ENCODE measurements at places on chromosomes 3 and 15.

- DNase-seq: no peak
Measured at GRCh38 chr3:165544432-165544831, 292.8 kb downstream of the BCHE start.

GRCh38 chr3:46221938-46222337 is 13.8 kb upstream of the CCR1 start:
- no peak for DNase-seq

GRCh38 chr3:71710906-71711494 is 14.2 kb downstream of the EIF4E3 start:
- DNase-seq: peak; percentile 75

DNA sequence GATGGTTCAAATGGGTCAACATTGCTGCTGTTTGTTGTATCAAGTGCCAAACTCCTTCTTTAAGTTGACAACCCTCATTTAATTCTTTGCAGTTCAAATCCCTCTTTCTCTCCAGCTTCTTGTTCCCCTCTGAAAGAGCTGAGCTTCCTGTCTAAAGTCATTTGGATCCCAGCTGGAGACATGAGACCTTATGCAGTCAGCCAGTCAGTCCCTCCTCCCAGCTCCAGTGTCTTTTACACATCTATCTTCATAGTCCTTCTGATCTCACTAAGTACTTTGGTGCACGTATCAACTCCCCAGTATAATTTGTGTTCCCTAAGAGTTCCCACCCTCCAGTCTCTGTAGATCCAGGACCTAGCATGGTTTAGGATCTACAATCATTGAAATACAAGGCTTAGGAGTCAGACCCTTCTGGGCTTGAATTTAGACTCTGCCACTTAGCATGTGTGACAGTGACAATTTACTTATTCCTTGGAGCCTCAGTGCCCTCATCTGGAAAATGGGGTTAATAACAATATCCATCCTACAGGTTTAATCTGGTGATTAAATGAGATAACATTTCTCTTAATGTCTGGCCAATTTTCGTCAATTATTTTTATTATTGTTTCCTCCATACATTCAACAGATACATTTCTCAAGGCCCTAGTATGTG is 102.8 kb upstream of the SEMA6D start:
- peak; percentile 11 for DNase-seq

DNA sequence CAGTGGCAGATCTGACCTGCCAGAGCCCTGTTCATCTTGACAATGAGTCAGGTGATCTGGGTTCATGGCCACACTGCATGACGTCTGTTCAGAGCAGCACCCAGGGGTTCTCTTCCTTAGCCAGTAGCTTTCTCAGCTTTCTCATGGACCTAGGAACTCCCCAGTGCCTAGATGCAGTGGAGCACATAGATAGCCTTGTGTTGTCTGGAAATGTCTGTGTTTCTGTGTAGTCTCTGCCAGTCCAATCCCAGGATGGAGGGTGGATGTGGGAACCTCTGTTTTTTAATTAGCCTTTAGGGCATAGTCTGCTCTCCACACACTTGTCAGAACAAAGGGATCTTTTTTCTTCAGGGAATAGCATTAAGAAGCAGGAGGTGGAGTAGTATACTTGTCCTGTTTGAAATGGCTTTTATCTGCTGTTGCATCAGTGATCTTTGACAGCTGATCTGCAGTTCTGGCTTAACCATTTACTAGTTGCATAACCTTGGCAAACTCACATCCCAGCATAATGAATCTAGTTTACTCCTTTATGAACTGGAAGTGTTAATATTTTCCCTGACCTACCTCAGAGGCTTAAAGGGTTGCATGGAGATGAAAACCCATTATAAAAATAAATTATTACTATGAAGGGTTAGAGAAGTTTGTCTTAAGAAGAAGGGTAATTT is 16.1 kb upstream of the CACNA1D start:
- no peak for DNase-seq

GRCh38 chr3:6421666-6422445 is 439.1 kb upstream of the GRM7 start:
- no peak for DNase-seq

DNA sequence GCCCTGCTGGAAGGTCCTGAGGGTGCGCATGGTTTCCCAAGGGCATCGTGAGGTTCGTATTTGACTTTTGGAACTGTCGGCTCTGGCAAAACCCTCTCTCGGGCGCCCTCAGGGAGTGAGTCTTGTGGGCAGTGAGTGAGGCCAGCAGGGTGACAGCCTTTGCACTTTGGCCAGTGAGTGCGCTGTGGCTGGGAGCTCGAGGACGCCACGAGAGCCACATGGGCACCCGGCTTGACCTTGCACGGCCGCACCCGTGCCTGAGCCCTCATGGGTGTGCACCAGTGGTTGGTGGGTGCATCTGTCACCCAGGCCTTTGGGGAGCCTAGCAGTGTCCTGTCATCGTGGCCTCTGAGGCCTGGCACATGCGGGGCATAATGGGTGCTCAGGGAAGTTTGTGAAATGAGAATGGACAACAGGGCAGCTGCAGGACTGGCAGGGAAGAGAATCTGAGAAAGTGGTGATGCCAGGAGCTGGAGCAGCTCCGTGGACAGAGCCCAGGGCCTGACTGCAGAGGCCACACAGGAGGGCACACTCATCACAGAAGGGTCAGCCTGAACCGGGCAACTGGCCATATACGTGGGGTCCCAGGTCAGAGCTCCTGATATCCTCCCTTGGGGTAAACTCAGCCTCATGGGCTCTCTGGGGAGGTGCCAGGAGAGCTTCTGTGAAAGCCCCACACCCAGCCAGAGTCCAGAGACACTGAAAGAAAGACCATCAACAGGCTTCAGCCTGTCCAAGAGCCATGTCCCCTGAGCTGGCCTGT is 30.4 kb upstream of the SNRPA1 start:
- no peak for DNase-seq

- DNase-seq: no peak
Measured at GRCh38 chr3:192275741-192276355, 451.5 kb downstream of the FGF12 start.

DNA sequence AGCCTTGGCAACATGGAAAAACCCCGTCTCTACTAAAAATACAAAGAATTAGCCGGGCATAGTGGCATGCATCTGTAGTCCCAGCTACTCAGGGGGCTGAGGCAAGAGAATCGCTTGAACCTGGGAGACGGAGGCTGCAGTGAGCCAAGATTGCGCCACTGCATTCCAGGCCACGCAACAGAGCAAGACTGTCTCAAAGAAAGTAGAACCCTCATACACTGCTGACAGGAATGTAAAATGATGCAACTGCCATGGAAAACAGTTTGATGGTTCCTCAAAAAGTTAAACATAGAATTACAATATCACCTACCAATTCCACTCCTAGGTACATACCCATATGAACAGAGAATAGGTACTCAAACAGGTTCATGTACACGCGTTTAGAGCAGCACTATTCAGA is 158.9 kb downstream of the TBC1D5 start:
- peak; percentile 9 for DNase-seq

- DNase-seq: peak; percentile 14
Measured at GRCh38 chr15:69903470-69904469, 193.9 kb downstream of the TLE3 start.

DNA sequence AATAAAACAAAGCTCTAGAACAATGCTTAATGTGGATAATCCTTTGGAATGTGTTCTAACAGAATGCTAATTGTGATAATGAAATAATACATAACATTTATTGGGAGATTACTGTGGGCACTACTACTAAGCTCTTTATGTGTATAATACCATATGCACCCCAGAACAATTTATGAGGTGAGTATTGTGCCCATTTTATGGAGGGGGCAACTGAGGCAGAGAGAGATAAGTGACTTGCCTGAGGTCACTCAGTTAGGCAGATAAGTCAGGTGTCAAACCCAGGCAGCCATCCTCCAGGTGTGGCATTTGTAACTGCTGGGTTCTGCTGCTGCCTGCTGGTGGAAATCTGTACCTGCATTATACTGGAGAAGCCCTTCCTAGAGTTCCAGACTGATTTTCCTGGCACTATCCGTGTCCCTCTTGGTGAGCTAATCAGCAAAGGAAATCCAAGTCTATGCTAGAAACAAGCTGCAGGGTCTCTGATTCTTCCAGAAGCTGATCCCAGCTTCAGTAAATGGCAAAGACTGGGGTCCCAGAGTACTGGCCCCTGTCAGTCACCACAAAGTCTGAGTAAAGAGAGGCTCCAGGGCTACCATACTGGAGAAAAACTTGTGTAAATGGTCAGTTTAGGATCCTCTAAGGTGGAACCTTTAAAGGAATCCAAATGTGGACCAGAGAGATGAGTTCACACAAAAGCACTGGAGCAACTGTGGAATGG is 22.6 kb upstream of the RBP1 start:
- no peak for DNase-seq

GRCh38 chr3:129522953-129523352 is 5.5 kb upstream of the RHO start:
- DNase-seq: no peak
